IPS-NIHi11 (cell line): ENCODE measurements at places on chromosomes 5 and 9.

- DNase-seq = peak; percentile 62
Observed at GRCh38 chr5:3417376-3417943, 178.2 kb upstream of the IRX1 start.

- DNase-seq = no peak
Observed at GRCh38 chr5:96297290-96297689, 135.8 kb downstream of the PCSK1 start.

DNA sequence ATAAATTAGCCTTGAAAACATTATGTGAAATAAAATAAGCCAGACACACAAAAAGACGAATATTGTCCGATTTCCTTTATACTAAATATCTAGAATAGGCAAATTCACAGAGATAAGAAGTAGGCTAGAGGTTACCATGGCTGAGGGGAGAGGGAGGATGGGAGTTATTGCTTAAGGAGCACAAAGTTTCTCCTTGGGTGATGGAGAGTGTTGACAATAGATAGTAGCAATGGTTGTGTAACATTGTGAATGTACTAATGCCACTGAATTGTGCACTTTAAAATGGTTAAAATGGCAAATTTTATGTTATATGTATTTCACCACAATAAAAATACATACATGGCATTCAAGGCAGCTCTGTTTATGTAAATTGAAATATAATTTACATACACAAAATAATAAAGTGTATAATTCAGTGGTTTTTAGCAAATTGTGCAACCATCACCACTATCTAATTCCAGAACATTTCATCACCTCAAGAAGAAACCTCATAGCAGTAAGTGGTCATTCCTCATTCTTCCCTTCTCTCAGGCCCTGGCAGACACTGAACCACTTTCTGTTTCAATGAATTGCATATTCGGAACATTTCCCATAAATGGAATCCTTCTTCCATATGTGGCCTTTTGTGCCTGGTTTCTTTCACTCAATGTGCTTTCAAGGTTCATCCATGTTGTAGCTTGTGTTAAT lies 59.2 kb downstream of the NDST1 start:
- no peak for DNase-seq

- DNase-seq = peak; percentile 52
Observed at GRCh38 chr5:172730981-172731679, 39.9 kb downstream of the DUSP1 start.

DNA sequence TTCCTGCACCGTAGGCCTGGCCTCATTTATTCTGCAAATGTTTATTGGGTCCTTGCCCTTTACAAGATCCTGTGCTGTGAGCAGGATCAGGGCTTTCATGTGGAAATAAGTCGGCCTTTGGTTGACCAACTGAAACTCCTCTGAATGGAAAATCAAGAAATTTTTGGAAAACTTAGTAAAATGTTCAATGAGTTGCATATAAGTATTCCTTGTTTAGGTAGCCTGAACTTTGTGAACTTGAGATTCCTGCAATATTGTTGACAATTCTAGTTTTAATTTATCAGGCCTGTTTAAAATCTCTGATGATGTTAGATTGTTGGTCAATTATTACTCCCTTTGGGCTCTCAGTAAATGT lies 1.1 kb downstream of the MAML1 start:
- no peak for DNase-seq

GRCh38 chr5:98906756-98907355 lies 22.0 kb downstream of the CHD1 start:
- no peak for DNase-seq

- DNase-seq = no peak
Observed at GRCh38 chr9:14298601-14299022, 15.3 kb downstream of the NFIB start.

DNA sequence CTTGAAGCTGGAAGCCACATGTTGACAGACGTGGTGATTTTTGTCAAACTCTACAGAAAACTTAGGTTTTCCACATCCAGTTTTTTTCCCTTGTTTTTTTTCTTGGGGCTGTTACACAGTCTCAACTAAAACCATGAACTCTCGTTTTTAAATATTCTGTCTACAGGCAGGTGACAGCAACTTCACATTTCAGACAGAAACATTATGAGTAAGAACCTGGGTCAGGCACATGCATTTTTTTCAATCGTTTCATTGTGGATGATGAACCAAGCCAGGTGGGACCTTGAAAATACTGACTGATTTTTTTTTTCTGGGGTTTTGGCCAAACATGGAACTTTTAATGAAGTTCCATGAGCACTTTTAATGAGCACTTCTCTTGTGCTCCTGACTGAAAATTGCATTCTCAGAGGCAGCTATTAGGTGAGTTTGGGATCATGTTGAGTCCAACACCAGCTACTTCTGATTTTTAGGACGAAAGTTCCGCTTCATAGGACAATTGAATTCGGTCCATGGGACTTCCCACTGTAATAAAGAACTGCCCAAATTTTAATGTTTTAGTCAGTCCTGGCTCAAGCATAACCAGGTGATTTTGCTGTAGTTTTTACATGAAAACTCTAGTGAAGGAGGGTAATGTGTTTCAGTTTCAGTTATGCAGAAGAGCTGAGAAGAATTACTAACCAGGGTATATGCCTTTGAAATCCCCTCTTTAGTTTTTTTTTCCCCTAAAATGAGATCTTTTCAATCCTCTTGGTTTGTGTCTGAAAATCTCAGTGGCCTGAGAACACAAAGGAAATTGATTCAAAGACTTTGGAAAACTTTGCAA lies 93.2 kb upstream of the ADAMTS16 start:
- no peak for DNase-seq

GRCh38 chr9:16138561-16139491 lies 586.0 kb downstream of the CCDC171 start:
- DNase-seq = no peak

GRCh38 chr5:136309376-136309775 lies 56.0 kb downstream of the TRPC7 start:
- no peak for DNase-seq

GRCh38 chr9:545480-545879 lies 296.0 kb upstream of the DMRT1 start:
- no peak for DNase-seq

DNA sequence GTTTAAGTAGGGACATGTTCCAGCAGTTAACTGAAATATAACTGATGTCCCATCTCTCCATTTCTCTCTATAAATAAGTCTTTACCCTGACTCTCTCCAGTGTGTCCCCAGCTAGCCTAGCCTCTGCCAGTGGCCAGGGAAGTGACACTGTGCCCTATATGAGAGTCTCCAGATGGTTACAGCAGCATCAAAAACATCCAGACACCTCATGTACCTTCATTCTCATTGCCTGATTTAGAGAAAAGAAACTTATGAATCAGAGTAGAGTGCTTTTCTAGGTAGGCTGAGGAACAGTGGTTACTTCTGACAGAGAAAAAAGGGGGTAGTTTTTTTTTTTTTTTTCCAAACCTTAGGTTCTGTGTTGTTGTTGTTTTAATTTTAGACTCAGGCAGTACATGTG lies 148.5 kb downstream of the GNAQ start:
- no peak for DNase-seq

GRCh38 chr5:58040846-58041245 lies 419.0 kb downstream of the PLK2 start:
- DNase-seq = no peak

GRCh38 chr9:123959787-123960186 lies 29.9 kb upstream of the DENND1A start:
- no peak for DNase-seq

DNA sequence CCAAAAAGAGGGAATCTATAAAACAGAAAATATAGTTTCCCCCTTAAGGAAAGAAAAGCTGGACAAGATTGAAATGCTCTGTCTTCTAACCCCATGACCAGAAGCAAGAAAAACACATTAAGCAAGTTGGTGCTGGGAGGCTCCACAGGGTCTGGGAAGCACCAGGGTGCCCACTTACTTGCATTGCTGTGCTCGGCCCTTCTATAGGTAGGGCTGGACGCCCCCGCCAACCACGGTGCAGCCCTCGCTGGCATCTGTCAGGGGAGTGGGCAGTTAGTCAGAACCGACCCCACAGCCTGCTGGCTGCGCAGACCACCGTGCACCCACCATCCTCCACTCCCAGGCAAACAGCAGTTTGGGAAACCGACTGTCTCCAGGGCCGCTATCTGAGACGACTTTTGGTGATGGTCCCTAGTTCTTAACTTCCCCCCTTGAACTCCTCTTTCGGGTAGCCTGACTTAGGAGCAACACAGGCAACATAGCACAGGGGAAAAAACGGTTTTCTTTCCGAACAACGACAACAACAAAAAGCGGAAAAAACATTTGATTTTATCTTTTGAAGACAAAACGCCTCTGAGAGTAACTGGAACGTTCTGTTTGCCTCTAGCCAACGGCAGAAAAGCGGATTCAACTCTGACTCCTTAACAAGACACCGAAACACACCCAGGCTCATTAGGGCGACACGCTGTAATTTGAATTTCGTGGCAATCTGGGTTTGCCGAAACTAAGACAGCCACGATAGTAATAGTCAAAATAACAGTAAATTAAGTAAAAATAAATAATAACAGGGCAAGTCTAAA lies 3.9 kb downstream of the IRX2 start:
- no peak for DNase-seq

- no peak for DNase-seq
Observed at GRCh38 chr9:135249191-135249590, 161.7 kb downstream of the OLFM1 start.

- no peak for DNase-seq
Observed at GRCh38 chr5:169012450-169012849, 288.5 kb downstream of the SLIT3 start.

DNA sequence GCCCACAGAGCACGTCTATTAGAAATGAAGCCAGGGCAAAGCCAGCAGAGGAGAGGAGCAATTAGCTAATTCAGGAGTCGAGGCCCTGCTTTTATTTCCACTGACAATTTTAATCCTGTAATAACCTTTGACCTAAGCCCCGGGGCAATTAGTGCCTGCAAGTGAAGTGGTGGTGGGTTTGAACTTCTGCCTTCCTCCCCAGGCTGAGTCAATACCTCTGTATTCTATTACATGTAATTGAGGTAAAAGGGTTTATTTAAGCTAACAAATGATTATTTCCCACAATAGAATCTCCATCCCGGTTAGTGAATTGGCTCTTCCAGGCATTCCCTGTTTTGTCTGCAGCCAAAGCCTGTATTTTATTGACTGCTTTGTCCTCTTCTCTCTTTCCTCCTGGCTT lies 49.9 kb downstream of the FGF18 start:
- DNase-seq = no peak

GRCh38 chr5:63249960-63250359 lies 671.3 kb downstream of the LRRC70 start:
- DNase-seq = no peak

DNA sequence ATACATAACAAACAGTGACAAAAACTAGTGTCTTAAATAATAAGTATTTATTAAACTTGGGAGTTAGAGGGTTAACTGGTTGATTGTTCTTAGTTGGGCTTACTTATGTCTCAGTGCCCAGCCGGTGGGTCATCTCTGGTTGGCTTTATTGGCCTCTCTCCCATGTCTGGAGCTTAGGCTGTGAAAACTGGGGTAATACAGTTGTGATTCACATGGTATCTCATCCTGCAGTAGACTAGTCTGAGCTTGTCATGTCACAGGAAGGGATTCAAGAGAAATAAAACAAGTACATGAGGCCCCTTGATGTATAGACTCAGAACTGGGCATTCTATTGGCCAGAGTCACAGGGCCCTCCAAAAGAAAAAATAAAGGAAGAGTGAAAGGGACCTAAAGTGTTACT lies 466.4 kb upstream of the SMC2 start:
- DNase-seq = no peak

DNA sequence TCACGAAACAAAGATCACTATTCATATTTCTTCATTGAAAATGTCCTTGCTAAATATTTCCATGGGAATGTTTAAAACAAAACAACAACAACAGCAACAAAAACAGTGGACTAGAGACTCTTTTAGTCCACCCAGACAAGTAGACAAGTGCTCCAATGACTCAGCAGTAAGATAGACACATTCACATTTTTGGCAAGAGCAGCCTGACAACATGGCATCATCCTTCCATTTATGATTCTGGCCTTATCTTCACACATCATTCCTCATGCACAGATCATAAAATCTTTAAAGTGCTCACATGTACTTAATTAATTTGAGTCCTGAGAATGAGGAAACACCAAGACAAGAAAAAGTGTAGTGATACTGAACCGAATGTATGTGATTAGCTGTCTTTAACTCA lies 132.6 kb upstream of the PDE4D start:
- no peak for DNase-seq

- DNase-seq = no peak
Observed at GRCh38 chr5:34449639-34450038, 206.5 kb upstream of the RAI14 start.

- DNase-seq = no peak
Observed at GRCh38 chr5:172428224-172429166, 25.8 kb downstream of the SH3PXD2B start.

GRCh38 chr9:128787659-128788058 lies 606 bp downstream of the TBC1D13 start:
- no peak for DNase-seq

DNA sequence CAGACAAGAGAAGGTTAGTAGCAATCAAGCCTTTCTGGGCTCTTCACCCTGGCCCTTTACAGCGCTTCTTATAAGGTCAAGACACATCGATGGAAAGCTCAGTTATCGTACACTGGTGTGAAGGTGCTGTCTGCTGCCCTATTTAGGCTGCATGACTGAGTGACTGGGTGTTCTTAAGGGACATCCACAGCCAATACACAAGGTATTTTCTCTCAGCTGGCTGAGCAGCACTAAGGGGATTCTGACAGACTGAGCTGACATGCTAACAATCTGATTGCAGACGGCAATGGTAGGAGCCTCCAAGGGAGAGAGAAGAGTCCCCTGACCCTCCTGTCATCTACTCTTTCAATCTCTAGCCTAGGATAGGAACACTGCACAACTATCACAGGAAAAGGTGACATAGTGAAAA lies 577.9 kb downstream of the ISL1 start:
- no peak for DNase-seq

DNA sequence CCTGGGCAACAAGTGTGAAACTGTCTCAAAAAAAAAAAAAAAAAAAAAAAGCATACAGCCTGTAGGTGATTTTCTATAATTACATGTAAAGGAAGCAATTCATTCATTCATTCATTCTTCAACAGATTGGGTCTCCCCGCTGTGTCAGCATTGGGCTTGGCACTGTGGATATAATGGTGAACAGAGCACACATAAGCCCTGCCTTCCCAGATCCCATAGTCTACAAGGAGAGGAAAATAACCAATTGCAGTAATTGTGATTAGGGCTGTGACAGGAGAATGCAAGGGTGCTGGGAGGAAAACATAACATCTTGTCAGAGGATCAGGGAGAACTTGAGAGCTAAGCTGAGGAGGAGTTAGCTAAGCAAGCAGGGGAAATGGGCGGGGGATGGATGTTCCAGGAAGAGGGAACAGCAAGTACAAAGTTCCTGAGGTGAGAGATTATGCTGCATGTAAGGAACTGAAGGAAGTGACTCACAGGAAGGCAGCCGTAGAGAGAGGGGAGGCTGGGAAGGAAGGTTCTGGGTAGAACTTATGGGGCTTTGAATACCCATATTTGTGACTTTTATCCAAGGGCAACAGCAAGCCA lies 24.0 kb upstream of the KLF9 start:
- no peak for DNase-seq

GRCh38 chr9:107699231-107699630 lies 209.7 kb upstream of the KLF4 start:
- no peak for DNase-seq

- no peak for DNase-seq
Observed at GRCh38 chr5:147439254-147439653, 70.6 kb downstream of the DPYSL3 start.

GRCh38 chr9:136012651-136013050 lies 51.5 kb upstream of the UBAC1 start:
- DNase-seq = no peak
